Stimulated activated CD4-positive, alpha-beta T cell treated with anti-CD3 and anti-CD28 coated beads, Interleukin-1b, Interleukin-23, amount 100 ng/mL, for 48 hours (primary cell): ENCODE measurements at places on chromosomes 6 and 20.

DNA sequence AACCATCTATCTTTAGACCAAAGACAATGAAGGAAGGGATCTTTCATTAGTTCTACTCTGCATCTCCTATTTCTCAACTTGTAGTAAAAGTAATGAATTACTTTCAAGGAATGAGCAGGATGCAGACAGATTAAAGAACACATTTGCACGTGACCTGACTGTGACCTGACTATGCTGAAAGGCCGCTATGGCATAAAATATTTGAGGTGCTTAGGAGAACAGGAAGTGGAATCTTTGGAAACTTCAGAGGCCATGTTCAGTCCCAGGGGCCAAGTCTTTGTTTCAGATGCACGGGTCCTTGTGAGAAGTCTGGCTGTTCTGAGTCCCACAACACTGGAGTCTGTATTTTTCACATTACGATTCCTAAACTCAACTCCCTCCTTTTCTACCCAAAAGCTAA, 41.0 kb downstream of the NINL start:
- DNase-seq, result no peak

DNA sequence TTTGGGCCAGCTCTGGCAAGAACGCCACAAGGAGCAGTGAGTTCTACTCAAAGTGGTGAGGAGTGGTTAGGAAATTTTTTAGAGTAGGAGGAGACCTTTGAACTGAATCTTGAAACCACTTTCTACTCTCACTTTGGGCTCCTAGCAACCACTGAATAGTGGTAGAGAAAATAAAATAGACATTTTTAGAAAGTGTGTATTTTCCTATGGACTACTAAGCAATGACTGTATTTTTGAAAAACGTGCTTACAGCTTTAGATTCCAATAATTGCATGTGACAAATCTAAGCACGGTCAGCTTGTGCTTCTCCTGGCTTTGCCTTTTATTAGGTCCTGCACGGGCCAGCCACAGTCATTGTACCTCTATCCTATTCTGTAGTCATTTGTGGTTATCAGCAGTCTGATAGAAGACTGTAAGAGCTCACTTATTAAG, 8.7 kb upstream of the IFNGR1 start:
- DNase-seq, result no peak

DNA sequence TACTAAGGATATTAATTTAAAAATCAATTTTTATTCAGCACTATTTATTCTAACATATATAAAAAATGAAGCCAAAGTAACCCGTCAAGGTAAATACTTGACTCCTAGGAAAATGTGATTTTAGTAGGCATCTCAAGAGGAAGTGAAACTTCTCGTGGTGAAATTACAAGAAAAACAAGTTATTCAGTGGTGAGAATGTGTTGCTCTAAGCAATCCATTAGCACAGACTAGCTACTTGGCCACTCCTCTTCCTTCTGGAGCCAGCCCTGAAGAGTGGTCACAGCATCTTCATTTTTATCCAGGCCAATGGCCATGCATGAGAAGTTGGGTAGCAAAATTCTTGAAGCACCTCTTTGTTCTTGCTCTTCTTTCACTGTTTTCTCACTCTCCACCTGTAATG, 40.4 kb upstream of the GFRAL start:
- no peak for DNase-seq

DNA sequence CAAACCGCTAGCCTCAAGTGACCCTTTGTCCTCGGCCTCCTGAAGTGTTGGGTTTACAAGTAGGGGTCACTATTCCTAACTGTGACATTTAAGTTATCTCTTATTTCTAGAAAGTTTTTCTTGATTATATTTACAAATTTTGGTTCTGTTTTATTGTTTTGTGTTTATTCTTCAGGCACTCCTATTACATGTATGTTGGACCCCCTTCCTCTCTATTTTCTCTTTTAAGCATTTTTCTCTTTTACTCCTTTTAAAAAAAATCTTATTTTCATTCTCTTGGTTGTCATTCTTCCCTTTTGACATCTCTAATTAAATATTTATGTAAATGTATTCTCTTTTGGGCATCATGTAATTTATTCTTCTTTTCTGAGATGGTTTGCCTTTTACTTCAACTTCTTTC, 50.4 kb upstream of the MAP3K7 start:
- no peak for DNase-seq

GRCh38 chr6:36224918-36225461, 28.4 kb downstream of the BRPF3 start:
- DNase-seq, result no peak

DNA sequence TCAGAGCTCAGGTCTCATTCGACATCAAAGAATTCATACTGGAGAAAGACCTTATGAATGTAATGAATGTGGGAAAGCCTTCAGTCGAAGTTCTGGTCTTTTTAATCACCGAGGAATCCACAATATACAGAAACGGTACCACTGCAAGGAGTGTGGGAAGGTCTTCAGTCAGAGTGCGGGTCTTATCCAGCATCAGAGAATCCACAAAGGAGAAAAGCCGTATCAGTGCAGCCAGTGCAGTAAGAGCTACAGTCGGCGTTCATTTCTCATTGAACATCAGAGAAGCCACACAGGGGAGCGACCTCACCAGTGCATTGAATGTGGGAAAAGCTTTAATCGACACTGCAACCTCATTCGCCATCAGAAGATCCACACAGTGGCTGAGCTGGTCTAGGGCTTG, 7.7 kb downstream of the ZSCAN9 start:
- no peak for DNase-seq

DNA sequence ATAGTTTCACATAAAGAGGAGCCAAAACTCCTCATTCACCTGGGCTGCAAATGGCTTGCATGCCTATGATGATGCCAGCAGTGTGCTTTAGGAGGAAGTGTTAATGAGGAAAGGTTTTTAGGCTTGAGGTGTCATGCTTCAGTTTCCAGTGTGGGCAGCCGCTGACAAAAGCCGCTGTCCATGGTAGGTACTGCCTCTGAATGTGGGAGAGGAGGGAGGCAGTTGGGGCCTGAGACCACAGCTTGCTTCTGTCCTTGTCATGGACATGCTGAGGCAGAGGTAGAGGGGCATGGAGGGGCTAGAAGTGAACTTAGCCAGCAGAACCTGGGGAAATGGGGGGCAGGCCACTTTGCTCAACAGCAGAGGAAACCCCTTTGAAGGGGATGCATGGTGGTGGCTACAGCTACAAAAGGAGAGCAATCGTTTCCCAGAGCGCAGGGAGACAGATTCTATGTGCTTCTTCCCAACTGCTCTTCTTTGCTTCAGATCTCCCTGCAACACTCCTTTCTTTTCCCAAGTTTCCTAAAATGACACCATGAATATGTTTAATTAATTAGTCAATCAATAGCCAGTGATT, 372.1 kb upstream of the CNR1 start:
- DNase-seq, result no peak

DNA sequence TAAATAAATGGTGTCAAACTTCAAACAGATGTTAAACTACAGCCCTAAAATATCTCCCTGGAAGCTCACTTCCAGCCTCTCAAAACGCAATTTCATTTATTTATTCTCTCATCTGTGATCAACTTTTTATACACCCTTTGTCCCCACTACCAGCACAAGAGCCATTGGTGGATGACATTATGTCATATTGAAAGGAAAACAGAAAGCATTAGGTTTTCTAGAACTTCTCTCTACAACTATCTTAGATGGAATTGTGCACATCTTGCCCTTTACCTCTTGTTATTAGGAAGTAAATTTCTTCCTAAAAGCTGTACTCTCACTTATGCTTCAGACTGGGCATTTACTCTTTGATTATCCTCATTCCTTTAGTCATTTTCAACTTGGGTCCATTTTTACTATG, 771.2 kb upstream of the GJE1 start:
- DNase-seq, result no peak

DNA sequence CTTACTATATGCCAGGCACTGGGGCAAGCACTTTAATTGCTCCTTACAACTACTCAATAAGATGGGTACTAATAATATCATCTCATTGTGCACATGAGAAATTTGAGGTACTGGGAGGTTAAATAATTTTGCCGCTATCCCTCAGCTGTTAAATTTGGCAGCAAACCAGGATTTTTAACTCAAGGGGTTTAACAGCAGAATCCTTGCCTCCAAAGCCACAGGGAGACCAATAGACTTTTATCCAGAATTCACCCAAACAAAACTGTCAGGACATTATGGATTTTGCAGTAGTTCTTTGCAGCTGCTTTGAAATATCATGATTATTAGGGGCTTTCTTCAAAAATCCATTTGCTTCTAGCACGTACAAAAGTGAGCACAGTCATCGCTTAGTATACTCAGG, 136.2 kb downstream of the RPS12 start:
- no peak for DNase-seq

GRCh38 chr6:142940487-142940886, 4.5 kb downstream of the HIVEP2 start:
- DNase-seq, result no peak

DNA sequence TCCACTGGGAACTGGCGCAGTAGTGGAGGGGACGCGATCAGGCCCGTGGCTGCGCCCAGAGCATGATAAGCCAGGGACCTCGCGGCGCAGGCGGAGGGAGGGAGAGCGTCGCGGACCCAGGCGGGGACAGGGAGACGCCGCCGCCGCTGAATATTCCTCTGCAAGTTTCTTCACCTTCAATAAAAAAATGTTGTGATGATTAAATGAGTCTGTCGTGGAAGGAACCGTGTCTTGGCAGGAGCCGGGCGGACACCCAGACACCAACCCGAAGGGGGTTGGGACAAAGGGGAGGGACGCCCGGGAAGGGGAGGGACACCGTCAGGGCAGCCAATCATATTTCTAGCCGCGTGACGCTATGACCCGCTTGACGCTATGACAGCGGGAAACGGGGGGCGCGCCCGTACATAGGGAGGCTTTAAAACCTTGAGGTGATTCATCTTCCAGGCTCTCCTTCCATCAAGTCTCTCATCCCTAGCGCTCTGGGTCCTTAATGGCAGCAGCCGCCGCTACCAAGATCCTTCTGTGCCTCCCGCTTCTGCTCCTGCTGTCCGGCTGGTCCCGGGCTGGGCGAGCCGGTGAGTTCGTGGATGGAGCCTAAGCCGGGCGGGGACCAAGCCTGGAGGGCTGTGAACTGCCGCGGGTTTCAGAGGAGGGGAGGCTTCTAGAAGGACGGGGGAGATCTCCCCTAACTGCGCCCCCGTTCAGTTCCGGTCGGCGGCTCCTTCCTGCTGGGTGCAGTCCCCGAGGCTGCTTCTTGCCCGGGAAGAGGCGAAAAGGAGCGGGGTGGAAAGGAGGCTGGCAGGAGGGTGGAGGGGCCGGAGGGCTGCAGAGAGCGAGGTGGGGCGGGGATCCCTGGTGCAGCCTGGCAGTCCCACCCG, at the start of gene ULBP2:
Gene ULBP2 (plus strand): TSS at position 432 of the 878 bp plus-strand sequence. CDS start 59 bp downstream, at position 491.
- peak; percentile 88 for DNase-seq

DNA sequence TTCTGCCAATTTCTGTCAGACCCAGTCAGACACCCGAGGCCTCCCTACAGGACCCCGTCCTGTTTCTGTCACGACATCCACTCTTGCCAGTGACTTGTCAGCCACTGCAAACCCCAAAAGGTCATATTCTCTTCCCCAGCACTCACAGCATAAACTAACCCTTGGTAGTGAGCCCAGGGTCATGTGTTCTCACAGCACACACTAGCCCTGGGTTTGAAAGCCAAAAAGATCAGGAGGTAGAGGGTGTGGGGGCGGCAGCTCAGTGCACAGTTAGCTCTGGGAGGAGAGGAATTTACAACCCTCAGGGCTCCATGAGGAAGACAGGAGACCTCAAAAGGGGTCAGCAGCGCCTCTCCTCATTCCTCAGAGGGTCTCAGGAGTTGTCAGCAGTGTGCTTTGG, 9.9 kb upstream of the SNX9 start:
- DNase-seq, result no peak

GRCh38 chr6:37513576-37513975, 13.9 kb upstream of the CCDC167 start:
- no peak for DNase-seq

DNA sequence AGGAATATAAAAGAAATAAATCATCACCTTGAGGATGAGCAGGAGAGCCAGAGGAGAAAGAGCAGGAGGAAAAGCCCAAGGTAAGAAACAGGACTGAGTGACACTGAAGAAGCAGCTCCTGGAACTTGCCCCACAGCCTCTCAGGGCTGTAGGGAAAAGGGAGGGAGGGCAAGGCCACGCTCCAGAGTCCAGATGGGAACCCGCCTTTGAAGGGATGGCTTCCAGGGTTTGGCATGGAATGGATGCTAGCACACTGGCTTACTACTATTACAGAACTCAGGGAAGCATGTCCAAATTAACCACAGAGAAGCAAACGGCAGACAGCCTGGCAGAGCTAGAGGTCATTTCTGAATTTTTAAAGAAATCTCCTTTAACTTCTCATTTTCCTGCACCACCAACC, 26.8 kb downstream of the RALGAPA2 start:
- DNase-seq, result no peak

GRCh38 chr6:18507018-18507415, 119.9 kb downstream of the RNF144B start:
- DNase-seq, result no peak

DNA sequence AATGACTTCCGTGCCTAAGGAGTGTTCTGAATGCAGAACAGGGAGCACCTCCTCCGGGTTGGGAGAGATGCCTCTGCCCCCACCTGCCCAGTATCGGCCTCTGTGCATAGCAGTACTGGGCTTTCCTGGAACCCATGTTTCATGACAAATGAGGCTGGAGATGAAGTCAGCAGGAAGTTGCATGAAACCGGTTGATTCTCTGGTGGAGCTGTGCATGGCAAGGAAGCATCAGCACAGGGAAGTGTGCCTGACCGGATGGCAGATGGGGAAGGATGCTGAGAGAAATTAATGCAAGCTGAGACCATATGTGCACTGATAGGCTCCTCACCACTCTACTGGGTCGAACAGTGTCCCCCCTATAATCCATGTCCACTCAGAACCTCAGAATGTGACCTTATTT, 155.5 kb downstream of the CDH26 start:
- DNase-seq, result no peak

- no peak for DNase-seq
These were observed 21.3 kb downstream of the LMBRD1 start for GRCh38 chr6:69775585-69775849.

DNA sequence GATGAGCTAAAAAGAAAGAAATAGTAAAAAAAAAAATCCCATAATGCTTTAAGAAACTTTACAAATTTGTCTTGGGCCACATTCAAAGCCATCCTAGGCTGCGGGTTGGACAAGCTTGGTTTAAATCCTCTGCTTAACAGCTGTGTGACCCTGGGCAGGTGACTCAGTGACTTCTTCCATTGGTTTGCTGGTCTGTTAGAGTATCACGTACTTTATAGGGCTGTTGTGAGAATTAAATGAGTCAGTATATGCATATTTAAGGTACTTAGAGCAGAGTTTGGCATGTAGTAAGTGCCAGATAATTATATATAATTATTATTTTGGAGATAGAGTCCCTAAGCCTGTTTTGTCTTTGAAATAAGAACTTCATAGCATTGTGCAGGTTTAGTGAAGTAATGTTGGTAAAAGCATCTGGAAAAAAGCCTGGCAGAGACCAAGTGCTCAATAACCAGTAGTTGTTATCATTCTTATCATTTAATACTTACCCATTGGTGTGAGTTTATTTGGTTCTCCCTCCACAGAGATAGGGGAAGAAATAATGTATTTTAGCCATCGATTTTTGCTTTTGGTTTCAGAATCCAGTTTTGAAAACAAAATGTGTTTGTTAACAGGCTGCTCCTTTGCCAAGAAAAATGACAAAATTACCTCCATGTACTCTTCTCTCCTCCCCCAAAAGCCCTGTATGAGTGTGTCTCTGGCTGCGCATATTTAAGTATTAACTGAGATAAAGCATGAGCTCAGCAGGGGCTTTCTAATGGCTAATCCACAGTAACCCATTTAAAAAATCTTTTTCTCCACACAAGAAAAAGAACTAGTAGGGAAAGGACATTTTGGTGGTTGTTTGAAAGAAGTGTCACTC, 67.2 kb downstream of the FOXO3 start:
- DNase-seq, result no peak
